GOT3 (cell line): ENCODE measurements at places on chromosomes 7 and 10.

DNA sequence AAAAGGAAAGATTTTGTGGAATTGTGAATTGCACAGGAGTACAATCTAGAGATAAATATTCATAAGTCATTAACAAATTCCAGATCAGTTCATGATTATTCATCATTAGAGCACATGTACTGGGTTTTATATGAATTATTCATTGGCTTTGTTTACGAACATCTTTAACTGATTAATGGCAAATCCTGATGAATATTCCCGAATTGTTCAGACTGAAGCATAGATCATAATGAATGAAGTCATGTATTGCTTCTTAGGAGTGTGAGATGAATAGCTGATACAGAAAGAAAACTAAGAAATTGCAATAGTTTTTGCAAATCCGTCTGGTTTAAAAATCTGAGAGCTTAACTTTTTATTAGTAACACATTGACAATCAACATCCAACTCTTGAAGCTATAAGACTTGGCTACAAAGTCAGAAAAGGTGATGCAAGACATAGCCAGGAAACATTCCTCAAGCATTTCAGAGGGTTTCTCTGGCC is 183.6 kb upstream of the DGKB start:
- no peak for DNase-seq

- DNase-seq = no peak
These were observed 42.5 kb downstream of the MRC1 start for GRCh38 chr10:17851611-17852010.

DNA sequence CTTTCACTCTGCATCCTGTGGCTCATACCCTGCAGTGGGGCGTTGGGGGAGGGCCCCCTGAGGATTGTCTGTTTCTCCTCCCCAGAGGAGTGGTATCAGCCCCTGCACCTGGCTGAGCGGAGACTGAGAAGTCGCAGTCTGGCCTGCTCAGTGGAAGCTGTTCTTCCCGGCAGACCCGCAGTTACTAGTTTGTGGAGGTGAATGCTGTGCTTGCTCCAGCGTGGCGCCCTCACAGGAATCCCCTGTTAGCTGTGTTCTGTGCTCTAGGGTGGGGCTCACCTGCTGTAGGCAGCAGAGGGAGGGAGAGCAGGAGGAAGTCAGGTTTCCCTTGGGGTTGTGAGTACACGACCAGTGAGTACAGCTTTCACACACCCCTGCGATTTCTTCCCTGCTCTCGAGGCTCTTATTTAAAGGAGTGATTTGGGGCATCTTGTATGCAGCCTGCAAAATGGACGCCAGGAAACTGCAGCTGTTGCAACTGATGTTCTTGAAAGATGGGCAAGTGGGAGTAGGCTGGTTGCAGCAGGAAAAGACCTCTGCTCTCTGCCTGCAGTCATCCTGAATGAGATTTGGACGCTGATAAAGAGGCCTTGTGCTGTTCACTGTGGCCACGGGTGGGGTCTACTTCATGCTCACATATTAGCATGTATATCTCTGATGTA is 66.4 kb downstream of the HK1 start:
- DNase-seq = no peak

DNA sequence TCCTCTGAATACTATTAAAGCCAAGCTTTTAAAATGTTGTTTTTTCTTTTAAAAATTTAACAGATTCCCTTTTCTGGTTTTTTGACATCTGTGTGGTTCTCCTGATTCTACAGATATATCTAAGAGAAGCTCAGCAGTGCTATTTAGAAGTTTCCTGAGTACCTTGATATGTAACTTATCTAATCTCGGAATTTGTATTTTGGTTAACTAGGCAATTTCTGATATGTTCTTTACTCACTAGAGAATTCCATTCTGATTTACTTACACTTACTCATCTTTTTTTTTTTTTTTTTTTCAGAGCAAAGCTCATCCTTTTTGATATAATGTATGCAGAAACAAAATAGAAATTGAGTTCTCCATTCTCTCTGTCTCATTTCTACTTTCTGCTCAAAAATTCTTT is 63.8 kb downstream of the PALS2 start:
- no peak for DNase-seq

DNA sequence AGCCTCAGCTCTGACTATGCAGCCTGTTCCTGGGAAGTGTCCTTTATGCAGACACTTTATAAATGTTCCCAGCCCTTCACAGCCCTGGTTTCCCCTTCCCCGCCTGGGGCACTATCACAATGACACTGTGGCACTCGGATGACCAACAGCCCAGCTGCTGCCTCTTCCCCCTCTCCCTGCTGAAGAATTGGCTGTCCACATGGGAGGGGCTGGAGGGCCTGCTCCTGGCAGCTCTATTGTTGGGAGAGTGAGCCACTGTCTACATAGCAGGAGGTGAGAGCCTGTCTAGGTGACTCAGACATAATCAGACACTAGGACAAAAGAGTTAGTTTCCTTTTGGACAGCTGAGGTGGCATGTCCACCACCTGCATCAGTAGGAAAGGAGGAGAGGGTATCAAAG is 437.5 kb downstream of the PLXNA4 start:
- DNase-seq = no peak

- DNase-seq = no peak
These were observed 71.0 kb downstream of the COL26A1 start for GRCh38 chr7:101433688-101434087.

- no peak for DNase-seq
These were observed 939.8 kb downstream of the SORCS1 start for GRCh38 chr10:106224676-106225075.

DNA sequence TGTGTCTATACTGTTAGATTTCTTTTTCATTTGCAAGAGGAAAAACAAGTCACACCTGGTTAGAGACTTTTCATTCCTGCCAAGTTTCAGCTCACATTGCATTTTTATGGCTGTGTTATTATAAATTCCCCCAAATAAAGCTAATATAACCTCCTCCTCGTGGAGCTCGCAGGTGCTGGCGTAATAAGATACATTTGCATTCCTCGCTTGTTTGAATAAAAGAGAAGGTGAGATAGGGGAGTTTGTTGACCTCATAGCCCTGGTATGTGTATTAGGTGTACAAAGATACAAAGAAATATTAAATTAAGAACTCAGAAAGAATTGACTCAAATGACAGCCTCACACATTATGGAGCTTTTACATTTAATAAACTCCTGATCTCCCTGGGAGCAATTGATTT is 257.7 kb upstream of the SP8 start:
- no peak for DNase-seq

DNA sequence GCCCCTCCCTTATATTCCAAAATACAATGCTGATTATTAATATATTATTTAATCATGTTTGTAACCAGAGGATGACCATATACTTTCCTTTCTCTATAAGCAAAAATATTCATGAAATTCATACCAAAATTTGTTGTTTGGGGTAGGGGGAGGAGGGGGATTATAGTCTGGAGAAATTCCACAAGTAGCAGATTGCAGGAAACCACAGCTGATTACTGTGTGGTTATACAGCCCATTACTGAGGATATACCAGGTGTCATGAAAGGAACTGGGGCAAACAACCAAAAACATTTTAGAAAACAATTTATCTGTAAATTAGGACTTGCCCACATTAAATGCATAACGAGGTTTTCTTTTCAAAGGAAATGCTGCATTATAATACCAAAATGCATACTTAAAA is 50.3 kb downstream of the SEMA3C start:
- no peak for DNase-seq

DNA sequence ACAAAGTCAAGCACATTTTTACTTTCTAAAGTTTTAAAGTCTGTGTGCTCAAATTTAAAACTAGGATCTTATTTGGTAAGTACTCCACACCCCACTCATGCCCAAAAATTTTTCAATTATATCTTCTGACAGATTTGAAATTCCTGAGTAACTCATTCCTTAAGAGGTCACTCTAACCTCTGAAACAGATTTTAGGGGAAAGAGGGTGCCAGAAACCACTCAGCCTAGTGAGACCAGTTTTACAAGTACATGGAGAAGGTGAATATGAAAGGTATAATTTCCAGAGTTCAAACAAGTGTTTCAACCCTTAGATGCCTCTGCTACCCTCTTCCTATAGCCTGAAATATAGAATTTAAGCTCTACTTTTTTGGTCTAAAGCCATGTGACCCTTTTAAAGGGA is 79.2 kb downstream of the C7orf25 start:
- DNase-seq = no peak

DNA sequence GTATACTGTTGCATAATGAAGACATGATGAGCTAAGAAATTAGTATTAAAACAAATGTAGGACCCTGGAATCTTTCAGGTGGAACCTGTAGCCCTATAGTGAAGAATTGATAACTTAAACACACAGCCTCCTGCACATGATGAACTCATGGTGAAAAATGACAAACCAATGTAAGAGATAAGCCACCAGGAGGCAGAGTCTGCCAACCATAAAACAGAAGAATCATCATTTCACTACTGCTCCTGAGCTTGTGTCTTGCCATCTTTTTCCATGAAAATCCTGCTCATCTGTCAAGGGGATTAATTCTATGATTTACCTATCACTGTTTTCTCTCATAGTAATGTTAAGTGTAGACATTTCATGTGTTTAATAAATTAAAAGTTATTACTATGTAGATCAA is 363.9 kb downstream of the MALRD1 start:
- DNase-seq = no peak

DNA sequence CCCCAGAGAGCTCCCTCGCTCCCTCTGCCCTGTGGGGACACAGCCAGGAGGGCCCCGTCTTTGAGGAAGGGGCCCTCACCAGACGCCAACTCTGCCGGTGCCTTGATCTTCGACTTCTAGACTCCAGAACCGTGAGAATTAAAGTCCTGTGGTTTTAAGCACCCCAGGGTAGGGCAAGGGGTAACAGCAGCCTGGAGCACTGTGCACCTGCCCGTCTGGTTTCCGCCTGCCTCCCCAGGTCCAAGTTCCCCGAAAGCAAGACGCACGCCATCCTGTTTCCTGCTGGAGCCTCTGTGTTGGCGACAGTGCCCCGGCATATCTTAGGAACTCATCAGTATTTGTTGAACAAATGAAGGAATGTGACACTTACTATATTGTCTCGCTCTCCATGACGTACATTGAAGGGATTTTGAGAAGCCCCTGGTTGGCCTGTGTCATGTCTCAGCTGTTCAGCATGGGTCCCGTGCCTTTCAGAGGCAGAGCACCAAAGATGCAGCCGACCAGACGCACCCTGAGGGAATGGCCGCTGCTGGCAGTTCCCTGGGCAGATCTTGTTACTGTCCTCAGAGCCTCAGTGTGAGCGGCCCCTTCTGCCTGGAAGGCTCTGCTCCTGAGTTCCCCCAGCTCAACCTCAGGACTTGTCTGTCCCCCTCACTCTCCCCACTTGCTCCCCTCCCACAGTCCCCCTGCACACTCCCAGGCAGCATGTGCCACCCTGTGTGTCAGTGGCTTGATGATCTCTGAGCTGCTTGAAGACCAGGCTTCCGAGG is 226.2 kb downstream of the TCERG1L start:
- DNase-seq = no peak

DNA sequence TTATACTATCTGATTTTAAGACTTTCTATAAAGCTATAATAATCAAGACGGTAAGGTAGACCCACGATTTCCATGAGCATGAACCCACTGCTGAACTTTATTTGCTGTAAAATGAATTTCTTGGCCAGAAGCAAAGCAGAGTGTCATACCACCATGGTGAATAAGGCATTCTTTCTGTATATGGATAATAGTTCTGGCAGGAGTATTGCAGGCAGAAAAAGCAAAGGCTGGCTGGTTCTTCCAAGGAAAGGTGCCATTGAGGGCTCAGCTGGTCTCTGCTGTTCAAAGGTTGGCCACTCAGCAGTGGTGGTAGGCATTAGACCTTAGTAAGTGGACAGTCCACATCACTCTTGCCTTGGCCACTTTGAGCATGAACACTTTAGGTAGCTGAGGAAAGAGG is 104.1 kb upstream of the KCNMA1 start:
- no peak for DNase-seq

- DNase-seq = no peak
These were observed 194.4 kb downstream of the POU6F2 start for GRCh38 chr7:39172137-39172536.

- no peak for DNase-seq
These were observed 15.0 kb upstream of the TBL2 start for GRCh38 chr7:73593207-73594045.
